Activated CD8-positive, alpha-beta memory T cell treated with anti-CD3 and anti-CD28 coated beads for 4 hours (primary cell): ENCODE measurements at places on chromosomes 7 and 10.

DNA sequence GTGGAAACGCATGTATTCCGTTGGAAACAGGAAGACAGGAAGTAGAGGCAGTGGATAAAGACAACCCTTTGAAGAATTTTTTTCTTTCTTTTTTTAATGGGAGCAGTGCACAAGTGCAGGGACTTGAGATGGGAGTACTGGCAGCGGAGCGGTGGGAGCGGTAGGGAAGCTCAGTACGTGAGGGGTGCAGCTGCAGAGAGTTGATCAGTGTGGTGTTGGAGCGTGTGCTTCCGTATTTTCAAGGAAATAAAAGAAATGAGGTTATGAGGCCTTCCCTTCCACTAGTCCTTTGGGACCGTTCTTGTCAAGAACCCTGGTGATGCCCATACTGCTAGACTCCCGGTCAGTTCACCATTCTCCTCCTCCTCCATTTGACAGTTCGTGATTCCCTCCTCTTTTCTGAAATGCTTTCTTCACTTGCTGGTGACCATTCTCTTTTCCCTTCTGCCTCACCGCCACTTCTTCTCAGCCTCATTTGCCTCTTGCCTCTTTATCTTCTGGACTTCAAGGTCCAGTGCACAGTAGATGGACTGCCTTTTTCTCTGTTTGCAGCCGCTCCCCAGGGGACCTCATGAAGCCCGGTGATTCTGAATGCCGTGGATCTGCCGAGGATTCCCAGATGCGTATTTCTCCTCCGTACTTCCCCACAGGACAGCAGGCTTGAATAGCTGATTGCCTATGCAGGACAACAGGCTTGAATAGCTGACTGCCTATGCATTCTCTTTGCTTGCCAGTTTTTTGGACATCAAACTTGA, 39.1 kb upstream of the TMEM236 start:
- no peak for DNase-seq

DNA sequence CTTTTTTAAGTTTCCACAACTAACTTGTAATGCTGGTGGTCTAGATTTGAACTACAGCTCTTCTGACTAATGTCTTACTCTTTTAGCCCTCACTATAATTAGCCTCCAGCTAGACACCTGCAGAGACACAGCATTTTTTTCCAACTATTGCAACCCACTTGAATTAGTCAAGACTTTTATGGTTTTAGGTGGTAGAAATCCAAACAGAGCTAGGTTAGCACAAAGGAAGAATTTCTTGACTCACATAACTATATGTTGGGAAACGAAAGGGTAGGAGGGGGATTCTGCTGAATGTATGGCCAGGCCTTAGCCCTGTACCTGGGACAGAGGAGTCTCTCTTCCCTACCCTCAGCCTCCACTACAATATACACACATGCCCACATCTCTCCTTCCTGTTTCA, 586.1 kb downstream of the INHBA start:
- DNase-seq, result no peak

GRCh38 chr7:89687211-89687610, 467.1 kb upstream of the STEAP1 start:
- DNase-seq, result no peak

DNA sequence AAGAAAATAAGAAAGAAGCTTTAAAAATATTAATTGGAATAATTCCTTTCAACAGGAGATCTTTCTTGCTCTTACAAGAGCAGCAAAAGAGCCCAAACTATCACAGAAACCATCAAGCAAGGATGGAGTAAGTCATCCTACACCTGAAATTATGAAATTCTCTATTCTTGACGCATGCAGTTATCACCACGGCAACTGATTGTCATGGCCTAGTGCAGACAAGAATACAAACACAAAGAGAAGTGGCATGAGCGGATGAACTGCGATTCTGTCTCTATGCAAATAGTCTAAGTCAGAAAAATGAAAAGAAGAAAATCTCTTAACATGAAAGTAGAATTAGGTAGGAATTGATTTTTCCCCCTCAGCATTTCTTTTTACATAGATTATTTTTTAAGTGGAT, 54.8 kb upstream of the SLC35B4 start:
- no peak for DNase-seq

- DNase-seq, result no peak
Observed at GRCh38 chr10:82319562-82319961, 444.6 kb downstream of the NRG3 start.

DNA sequence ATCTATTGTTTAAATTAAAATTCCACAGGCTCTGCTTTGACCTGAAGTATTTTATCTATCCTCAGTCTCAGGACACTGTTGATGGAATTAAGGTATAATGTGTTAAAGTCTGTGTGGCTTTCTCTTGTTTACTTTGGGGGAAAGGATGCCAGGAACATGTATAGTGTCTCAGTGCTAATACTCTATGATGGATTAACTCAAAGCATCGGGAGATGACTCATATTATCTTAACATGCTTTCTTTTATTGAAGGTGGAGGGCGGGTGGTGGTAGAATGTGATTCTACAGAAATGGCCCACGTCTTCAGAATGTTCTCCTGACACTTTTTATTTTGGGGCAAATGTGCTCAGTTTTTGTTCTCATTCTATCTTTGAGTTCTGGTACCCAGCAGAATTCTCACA, 189.0 kb downstream of the ANKRD30A start:
- DNase-seq, result no peak

DNA sequence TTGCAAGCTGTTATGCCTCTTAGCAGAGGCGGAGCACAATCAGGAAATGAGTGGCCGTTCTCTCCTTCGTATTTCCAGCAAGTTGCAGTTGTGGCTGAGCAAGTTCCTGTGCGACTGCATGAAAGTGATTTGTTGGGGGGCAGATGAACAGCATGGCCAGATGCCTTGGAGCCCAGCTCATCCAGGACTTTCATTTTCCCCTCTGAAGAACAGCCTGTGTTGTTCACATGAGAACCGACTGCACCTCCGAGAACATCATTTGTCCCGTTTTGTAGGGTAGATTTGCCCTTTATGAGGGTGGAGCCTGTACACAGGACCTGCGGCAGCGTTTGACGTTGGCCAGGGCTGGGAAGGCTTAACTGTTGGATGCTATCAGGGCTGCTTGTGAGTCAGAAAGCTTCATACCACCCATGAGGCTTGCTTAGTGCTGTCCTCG, 4.4 kb downstream of the BAG3 start:
- DNase-seq, result no peak
